BE2C (cell line): ENCODE measurements at places on chromosomes 3 and 15.

GRCh38 chr3:61381745-61382392 is 130.6 kb upstream of the FHIT start:
- DNase-seq, result no peak

DNA sequence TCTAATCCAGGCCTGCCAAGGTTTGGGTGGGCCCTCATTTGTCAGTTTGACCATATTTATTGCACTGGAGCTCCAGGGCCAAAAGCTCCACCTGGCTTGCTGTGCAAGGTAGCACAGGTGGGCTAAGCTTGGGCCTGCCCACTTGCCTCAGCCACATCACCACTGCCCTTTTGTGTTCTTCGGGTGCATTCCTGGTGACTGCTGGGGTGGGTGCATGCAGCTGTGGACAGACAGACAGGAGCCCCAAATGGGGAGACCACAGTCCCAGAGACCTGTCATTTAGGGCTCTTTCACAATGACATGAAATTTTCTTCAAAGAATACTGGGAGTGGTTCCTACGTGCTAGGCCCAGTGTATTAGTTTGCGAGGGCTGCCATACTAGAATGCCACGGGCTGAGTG is 2.7 kb downstream of the MESP2 start:
- no peak for DNase-seq

- no peak for DNase-seq
Observed at GRCh38 chr3:97871801-97872524, 50.2 kb downstream of the CRYBG3 start.

- DNase-seq, result no peak
Observed at GRCh38 chr3:106348139-106348690, 479.4 kb upstream of the CBLB start.

GRCh38 chr15:64691896-64692565 is 83.4 kb downstream of the RBPMS2 start:
- no peak for DNase-seq

DNA sequence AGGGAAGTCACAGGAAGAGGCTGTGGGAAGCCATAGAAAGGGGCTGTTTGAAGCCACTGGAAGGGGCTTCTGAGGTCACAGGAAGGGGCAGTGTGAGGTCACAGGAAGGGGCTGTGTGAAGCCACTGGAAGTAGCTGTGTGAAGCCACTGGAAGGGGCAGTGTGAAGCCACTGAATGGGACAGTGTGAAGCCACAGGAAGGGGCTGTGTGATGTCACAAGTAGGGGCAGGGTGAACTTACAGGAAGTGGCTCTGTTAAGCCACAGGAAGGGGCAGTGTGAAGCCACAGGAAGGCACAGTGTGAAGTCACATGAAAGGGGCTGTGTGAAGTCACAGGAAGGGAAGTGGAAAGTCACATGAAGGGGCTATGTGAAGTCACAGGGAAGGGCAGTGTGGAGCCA is 33.1 kb downstream of the GASK1A start:
- no peak for DNase-seq

DNA sequence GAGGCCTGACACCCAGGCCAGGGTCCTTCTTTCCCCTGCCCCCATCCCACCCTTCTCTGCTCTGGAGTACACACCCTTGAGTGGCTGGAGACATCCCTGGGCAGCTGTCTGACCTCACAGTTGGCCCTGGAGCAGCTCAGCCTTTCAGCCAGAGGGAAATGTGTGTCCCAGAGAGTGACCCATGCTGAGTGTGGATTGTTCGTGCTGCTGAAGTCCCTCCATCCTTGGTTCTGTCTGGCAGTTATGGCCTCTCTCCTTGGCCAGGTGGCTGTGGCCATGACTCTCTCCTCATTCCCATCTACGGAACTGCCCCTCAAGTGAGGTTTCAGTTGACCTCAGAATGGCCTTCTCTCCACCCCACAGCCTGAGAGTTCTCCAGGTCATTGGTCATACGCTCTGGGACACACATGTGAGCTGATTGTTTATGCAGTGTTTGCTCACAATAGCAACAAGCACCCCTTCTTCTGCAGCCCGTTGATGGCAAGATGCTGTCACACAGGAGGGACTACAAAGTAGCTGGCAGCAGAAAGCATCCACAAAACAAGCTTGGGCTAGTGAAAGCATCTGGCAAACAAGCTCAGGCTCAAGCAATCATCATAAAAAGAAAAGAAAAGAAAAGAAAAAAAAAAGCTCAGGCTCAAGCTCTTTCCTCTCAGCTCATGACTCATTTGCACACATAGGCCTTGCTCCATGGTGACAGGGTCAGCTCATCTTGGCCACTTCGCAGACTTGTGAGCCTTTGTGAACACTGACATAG is 55.3 kb upstream of the ITGA11 start:
- DNase-seq, result no peak

DNA sequence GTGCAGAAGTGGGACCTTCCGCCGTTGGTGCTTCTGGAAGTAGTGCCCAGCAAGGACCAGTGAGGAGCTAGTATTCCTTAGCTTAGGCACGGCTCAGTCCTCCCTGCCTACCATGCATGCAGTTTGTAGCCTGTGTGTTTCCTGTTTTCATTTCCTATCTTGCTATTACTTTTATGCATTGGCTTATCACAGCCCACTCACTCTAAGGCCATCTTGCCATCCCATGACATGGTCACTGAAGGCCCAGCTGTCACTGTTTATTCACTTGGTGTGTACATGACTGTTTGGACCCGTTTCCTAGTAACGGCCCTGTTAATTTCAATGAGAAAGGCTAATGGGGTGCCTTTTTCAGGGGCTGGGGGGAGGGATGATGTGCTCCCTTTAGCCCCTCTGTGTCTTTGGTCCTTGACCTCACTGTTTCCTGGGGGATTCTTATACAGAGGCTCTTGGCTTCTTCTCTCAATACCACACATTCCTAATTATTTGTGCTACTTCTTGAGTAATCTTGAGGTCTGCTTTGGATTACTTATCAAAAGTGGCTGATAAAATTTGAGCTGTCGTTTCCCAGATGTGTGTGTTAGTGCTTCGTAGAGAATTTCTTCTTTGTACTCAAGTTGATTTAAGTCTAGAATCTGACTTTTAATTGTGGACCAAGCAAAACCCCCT is 24.5 kb upstream of the TRAK1 start:
- DNase-seq, result no peak
